Islet precursor cell (in vitro differentiated cells): ENCODE measurements at places on chromosomes 12 and 14.
A peak's percentile ranks its signal among the peaks of the same experiment; 100 is the strongest.

DNA sequence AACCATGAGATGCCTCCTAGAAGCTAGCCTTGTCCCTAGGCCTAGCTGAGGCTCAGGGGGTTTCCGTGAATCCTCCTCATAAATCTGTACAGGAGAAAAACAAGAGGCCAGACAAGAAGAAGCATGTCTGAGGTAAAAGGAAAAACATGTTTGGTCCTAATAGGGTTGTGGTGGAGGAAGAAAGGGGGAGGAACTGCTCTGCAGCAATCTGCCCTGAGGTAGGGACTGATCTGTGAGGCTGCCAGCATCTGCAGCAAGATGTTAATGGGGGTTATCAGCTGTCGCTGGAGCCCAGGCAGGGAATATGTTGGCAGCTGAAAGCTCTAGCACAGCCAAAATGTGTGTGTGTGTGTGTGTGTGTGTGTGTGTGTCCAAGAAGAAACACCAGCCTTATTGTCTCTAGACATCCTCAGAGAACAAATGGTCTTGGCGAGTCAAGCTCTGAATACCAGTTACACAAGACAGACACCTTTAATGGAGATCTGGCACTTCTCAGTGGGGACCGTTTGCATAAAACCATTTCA, 218.5 kb downstream of the NUAK1 start:
- peak; percentile 99 for DNase-seq

GRCh38 chr12:26725276-26725916, 107.6 kb downstream of the ITPR2 start:
- DNase-seq: no peak

- peak; percentile 80 for DNase-seq
These were observed 34.8 kb downstream of the HIGD1C start for GRCh38 chr12:50986966-50987737.

GRCh38 chr14:75147423-75148071, 20.7 kb upstream of the NEK9 start:
- DNase-seq: peak; percentile 97

- DNase-seq: no peak
These were observed 2.5 kb downstream of the EEA1 start for GRCh38 chr12:92926549-92926948.

GRCh38 chr12:50187084-50187900, 20.1 kb upstream of the CERS5 start:
- peak; percentile 52 for DNase-seq

DNA sequence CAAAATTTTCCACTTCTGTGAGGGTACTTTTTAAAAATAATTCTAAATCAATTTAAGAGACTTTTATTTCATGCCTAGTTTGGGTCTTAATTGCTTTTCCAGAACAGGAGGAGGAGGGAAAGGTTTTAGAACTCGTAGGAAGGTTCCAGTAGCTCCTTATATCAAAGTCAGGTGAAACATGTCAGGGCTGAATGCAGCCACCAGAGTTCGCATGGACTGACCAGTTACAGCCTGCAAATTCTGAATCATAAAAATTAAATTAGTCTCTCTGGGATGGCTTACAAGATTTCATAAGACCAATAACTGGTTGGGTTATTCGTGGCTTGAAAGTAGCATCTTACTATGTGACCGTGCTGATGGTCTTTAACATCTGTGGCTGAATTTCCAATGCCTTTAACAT, 397 bp downstream of the BDKRB1 start:
- DNase-seq: no peak

DNA sequence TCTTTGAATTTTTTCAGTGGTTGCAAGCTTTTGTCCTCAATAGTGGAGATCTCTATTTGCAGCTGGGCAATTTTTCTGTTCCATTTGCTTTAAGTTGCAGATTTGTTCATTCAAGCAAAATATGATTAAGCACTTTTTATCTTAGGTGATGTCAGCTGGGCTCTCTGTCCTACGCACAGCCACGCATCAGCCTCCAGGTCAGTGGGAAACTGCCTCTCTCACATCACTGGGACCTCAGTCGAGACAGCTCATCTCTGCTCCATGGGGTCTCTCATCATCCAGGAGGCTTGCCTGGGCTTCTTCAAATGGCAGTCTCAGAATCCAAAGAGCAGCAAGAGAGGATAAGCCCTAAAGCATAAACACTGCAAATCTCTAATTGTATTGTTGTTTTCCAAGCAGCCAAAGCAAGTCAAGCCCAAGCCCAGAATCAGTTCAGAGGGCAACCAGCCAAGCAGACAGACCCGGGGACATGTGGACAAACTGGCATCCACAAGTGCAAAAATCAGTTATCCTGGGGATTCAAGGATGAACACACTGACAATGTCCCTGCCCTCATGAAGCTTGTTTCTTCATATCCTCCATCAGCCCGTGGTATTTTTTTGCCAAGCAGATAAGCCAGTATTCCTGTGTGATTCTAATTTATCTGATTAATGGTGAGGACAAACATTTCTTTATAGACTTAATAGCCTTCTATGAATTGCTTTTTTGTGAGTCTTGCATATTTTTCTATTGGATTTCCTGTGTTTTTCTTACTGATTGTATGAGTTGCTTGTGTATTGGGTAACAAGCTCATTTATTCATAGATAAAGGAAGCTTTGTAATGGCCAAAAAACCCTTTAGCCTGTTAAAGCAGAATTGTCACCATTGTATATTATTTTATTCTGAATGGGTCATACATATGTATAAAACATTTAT, 262.5 kb downstream of the GXYLT1 start:
- DNase-seq: no peak

GRCh38 chr12:112108202-112109079, at the start of gene NAA25:
TSS of gene NAA25 (minus strand) at chr12:112108783. CDS start at chr12:112108773, 10 bp downstream.
- DNase-seq: peak; percentile 97

GRCh38 chr12:96365604-96366380, 34.4 kb downstream of the CDK17 start:
- DNase-seq: no peak

- no peak for DNase-seq
These were observed 19.2 kb upstream of the DEGS2 start for GRCh38 chr14:100178691-100179090.

DNA sequence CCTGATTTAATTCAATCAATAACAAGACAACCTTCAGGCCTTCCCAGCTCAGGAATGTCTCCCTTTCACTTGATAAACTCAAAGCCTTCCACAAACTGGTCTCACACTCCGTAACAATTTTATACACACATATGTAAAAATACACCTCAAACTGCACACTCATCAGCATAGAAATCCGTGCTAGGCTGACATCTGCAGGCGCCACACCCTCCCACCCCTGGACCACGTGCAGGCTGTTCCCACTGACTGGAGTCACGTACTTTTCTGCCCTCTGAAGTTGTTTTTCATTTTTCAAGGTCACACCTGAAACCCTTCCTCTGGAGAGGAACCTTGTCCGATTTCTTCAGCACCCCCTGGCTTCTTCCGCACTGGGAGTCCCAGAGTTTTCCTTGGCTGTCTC, 27.6 kb downstream of the FBXO21 start:
- no peak for DNase-seq

DNA sequence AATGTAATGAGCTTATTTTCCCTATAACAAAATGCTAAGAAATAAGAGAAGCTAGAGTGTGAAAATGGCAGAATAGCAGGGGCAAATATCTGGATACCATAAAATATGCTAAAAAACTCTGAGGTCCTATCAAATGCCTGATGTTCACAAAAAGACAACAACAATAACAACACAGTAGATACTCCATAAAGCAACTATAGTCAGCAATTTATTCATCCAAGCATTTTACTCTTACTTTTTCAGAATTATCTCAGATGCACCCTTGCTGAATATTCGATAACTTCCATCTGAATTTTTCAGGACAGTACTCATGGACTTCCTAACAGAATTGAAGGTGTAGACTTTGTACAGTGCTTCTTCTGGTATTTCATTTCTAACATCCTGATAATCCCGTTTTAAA, 88.9 kb downstream of the ATP2B1 start:
- no peak for DNase-seq

DNA sequence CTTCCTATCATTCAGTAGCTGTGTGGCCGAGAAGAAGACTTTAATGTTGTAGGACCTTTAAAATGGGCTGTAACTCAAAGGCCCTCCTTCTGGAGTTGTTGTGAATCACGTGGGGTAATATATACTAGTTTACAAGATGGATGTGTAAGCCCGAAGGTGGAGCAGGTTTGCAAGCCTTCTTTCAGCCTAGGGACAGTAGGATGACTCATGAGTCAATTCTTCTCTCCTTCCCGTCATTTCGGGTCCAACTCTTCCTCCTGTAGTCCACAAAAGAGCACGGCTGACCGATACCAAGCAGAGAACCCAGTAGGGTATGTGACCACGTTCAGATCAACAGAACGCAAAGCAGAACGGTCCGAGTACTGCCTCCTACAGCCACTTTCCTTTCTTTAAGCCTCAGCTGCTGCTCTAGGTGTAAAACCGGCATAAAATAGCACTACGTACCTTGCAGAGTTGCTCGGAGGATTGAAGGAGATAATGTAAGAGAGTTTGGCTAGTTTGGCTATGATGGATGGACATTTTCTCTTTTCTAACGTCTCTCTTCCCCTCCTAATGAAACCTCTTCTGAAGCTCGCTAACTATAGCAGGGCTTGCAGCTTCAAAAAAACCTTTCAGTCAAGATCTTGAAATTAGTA, 1.3 kb upstream of the RASSF3 start:
- DNase-seq: peak; percentile 90

- no peak for DNase-seq
These were observed 11.6 kb upstream of the HAL start for GRCh38 chr12:96007729-96008128.

DNA sequence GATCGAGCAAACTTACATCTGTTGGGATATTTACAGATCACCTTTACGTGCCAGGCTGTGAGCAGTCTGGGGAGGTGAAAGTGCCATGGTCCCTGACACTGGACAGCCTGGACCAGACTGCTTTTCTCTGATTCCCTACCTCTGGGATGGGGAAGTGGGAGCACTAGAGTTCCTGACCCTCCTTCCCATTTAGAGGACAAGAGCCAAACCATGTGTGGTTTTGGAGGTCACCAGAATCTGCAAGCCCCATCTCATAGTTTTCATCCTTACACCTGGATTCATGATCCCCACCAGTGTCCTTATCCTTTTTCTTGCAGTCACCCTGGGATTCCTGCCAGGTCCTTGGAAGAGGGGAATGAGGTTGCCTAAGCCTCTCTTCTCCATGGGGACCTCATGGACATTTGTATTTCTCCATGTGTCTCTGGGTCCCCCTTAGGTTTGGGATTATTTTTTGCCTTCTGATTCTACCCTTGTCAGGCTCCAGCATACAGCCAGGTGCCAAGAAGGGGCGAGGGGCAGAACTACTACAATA, 1.5 kb upstream of the WNT10B start:
- no peak for DNase-seq
